Immature natural killer cell (primary cell): ENCODE measurements at places on chromosomes 3 and 15.

- DNase-seq, result no peak
These were observed 45.0 kb upstream of the CMSS1 start for GRCh38 chr3:99772671-99773070.

DNA sequence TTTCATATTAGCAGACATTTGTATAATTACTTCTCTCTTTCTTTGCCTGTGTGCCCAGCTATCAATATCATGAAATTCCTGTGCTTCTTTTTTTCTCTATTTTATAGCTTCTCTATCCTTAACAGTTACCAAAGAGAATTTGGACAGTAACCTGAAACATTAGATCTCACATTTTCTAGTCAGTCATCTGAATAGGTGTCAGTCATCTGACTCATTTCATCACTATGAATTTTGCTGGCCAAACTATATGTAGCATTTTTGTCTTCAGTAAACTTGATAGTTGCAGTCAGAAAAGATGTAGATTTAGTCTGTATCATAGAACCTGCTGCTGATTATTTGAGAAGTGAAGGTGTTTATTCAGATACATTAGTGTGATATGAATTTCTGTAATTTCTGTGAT, 52.6 kb downstream of the HMG20A start:
- no peak for DNase-seq

DNA sequence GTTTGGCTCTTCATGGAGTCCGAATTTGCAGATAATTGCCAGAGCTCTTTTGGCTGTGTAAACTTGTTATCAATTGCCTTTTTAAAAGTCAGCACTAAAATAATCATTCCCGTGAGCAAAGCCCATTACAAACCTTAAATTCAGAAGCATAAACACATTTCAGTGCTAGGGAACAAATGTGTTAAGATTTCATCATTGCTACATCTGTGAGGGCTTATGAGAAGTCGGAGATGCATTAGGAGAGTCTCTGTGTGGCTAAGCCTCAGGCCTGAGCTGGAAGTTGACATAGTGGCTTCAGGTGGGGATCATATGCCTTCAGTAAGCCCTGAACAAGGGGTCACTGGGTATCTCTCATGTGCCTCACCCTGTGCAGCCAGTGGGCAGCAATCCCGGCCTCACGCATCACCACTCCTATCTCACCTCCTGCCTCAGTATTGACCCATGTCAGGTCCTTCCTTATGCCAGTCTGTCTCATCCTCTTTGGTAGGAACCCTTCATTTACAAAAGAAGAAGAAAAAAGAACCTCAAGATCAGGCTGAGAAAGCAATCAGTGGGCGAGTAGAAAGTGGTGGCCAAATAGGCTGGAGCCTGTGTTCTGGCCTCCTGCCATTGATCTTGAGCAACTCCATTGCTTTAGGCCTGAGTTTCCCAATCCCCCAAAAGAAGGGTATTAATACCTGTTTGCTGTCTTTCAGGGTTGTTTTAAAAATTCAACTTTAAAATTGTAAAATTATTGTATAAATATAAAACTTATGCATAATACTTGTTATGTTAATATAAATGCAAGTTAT, 233.5 kb downstream of the IL20RB start:
- DNase-seq, result no peak

DNA sequence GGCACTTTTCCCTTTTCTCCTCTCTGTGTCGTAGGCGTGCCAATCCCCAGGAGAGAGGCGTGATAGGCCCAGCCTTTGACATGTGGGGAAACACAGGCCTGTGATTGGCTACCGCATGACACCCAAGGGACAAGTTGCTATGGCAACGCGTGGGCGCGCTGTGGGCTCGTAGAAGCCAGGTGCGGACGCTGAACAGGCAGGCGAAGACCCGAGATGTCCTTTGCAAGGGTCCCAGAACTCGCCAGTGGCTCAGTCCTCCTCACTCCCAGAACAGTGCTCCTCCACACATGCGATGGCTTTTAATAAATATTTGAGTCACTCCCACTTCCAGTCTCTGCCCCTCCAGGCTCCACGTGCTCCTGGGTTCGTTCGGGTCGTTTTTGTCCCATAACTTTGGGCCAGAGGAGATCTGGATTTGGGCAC, 4.2 kb downstream of the SLC51B start:
- peak; percentile 82 for DNase-seq

- DNase-seq, result no peak
These were observed 50.0 kb downstream of the CPA3 start for GRCh38 chr3:148914936-148915690.

GRCh38 chr3:15812183-15812582, 14.4 kb upstream of the ANKRD28 start:
- no peak for DNase-seq

DNA sequence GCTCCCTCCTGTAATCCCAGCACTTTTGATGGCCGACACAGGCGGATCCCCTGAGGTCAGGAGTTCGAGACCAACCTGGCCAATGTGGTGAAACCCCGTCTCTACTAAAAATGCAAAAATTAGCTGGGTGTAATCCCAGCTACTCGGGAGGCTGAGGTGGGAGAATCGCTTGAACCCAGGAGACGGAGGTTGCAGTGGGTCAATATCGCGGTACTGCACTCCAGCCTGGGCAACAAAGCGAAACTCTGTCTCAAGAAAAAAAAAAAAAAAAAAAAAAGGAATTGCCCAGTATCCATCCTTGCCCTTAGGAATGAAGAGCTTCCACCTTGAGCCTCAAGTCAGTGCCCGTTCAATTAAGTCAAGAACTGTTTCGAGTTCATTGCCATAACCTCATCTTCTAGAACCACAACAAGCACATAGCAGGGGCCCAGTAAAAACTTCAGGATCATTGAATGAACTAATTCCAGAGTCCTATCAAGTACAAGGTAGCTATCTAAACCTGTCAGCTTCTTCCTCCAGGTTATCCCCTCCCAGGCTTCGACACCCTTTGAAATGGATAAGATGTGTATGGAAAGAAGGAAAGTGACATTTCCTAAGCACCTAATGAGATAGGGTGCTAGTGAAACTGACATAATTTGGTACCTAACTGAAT, 826 bp downstream of the DBR1 start:
- DNase-seq, result no peak

DNA sequence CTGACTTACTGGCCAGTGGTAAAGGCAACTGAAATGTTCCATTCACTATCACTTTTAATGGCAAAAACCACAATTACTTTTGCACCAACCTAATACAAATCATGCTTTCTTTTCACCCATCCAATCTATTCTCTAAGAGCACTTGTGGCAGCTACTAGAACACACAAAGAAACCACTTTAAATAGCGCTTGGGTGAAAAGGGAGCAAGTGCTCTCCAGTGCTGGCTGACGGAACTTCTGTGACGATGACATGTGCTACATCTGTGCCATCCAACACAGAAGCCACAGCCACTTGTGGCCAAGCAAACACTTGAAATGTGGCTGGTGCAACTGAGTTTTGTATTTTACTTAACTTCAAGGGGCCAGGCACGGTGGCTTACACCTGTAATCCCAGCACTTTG, 18.9 kb downstream of the SH3BP5 start:
- DNase-seq, result peak; percentile 65

GRCh38 chr3:52030714-52031310, 25.6 kb downstream of the DUSP7 start:
- DNase-seq, result no peak

DNA sequence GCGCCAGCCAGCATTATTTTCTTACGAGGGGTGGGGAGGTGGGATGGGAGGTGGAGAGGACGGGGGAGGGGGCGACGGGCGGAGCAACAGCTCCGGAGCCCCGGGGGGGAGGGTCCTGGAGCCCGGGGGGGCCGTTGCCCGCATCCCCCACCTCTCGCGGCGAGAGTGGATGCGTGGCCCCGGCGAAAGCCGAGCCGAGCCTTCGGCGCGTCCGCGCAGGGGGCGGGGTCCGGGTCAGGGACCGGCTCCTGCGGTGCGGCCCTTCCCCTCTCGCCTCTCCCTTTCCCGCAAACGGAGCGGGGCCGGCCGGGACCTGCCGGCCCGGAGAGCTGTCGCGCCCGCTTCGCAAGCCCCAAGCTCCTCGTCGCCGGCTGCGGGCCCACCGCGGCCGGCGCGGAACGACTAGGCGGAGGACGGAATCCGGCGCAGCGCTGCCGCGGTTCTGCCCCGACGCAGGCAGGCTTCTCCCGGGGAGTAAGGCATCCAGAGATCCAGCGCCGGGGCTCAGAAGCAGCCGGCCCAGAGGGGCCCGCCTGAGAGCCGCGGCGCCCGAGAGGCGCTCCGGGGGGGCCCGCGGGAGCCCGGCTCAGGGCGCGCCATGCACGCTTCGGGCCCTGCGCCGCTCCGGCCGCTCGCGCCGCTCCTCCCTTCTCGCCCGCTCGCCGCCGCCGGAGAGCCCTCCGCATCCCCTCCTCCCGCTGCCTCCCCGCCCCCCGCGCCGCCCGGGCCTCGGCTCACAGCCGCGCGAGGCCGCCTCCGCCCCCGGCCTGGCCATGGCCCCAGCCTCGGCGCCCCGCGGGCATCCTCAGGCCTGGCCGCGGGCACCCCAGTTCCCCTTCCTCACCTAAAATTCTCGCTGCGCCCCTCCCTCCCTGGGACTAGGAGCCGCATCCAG, 459 bp upstream of the ADCY5 start:
- no peak for DNase-seq
